CD4-positive, alpha-beta T cell treated with Interleukin-21 for 1 hour (primary cell): ENCODE measurements at places on chromosomes 2 and 18.

DNA sequence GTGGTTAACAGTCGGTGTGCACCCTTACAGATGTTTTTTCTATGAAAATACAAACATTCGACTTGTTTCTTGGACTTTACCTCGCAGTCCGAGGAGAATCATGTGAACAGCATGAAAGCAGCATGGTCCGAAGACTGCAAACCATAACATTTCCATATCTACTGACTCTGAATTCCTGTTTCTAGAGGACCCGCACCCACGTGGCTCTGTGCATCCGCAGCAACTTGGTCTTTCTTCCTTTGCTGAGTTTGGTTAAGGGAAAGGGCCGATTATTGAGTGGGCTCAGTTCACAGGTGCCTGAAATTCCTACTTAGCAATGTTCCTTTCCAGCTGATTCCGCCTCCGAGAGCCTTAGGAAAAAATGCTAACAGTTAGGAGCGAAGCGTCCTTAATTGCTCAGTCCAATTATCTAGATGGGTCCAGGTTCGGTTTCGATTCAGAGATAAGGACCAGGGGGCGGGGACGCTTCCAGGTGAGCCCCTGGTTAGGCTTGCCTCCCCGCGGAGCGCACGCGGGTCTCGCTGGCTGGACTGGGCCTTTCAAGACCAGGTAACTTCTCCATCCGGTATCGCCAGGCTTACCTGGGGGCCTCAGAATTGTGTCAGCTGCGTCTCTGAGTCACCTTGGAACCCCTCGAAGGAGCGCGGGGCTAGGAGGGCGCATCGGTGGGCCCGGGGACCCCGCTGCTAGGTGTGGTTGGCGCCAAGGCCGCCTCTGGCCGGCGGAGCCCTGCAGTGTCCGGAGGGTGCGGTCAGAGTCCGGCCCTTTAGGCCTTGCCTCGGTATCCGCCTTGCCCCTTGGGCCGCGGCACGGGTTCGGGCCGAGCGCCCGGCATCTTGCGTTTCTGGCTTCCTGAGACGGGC is 1.1 kb upstream of the B3GNT2 start:
- no peak for DNase-seq

- no peak for DNase-seq
Observed at GRCh38 chr2:207317378-207317984, 151.7 kb upstream of the KLF7 start.

GRCh38 chr2:138853296-138853695 is 73.1 kb upstream of the NXPH2 start:
- DNase-seq, result no peak

GRCh38 chr2:113227290-113227689 is 51.4 kb downstream of the PAX8 start:
- DNase-seq, result no peak

DNA sequence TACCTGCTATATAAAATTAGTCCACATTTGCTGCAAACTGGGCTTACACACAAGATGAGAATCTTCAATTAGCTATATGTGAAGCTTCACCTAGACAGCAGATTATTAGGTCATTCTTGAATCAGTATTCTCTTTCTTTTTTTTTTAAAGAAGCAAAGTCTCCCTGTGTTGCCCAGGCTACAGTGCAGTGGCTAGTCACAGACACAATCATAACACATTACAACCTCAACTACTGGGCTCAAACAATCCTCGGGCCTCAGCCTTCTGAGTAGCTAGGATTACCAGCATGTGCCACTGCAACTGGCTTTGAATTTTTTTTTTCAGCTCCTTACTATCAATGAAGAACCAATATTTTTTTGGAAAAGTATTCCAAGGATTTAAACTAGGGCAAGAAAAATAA is 30.5 kb downstream of the OLA1 start:
- DNase-seq, result no peak

DNA sequence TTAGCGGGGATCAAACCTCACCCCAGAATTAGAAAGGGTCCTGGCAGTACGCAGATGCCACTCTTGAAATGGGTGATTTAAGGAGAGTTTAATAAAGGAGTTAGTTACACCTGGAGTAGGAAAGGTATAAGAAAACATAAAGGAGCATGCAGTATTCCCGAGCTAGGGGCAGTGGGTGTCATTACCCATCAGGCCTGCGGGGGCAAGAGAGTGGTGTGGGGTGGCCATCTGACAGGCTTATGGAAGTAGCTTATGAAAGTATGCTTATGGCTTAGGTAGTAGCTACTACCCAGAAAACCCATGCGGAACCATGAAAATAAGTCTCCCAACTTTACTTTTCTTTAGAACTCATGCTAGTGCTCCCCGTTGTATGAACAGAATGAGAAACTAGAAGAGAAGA is 568.9 kb upstream of the ACVR2A start:
- no peak for DNase-seq

- no peak for DNase-seq
Observed at GRCh38 chr18:12318334-12318697, 10.3 kb downstream of the TUBB6 start.

DNA sequence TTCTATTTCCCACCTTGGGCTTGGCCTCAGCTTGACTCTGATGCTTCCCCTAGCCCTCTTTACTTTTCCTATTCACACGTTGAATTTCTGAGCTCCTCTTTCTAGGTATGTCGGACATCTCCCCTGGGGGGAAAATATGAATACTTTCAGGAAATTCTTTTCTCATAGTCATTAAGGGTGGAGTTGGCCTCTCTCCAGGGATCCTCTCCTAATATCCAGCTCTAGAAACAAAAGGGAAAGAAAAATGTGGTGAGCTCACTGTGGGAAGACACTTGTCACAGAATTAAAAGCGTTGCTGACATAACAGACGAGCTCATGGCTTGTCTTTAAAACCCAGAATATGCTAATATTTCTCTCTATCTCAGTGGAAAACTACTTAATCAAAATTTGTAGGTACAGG is 132.7 kb upstream of the MEX3C start:
- no peak for DNase-seq
